ENCODE measurements at places on chromosomes 16 and 17. TPM values are rescaled to one million over a fixed set of nuclear protein-coding genes. Genes with fewer than 3 reads are reported as not detected.
A peak's percentile ranks its signal among the peaks of the same experiment; 100 is the strongest.

DNA sequence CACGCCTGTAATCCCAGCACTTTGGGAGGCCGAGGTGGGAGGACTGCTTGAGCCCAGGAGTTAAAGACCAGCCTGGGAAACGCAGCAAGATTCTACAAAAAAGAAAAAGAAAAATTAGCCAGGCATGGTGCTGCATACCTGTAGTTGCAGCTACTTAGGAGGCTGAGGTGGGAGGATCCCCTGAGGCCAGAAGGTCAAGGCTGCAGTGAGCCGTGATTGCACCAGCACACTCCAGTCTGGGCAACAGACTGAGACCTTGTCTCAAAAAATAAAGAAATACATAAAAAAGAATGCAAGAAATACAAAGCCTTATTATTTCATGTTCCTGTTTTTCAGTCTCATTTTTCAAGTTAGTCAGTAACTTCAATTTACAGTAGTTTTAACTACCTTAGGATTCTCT is 5.9 kb upstream of the CNOT1 start:
- DNase-seq: no peak

- DNase-seq: no peak
Observed at GRCh38 chr17:2916461-2916860, 120.2 kb downstream of the RAP1GAP2 start.

- no peak for DNase-seq
Observed at GRCh38 chr17:80486692-80487091, 10.3 kb upstream of the NPTX1 start.

GRCh38 chr17:21301593-21302550 is 17.4 kb downstream of the MAP2K3 start:
- no peak for DNase-seq

GRCh38 chr16:3782566-3782965 is 65.2 kb upstream of the TRAP1 start:
- no peak for DNase-seq

DNA sequence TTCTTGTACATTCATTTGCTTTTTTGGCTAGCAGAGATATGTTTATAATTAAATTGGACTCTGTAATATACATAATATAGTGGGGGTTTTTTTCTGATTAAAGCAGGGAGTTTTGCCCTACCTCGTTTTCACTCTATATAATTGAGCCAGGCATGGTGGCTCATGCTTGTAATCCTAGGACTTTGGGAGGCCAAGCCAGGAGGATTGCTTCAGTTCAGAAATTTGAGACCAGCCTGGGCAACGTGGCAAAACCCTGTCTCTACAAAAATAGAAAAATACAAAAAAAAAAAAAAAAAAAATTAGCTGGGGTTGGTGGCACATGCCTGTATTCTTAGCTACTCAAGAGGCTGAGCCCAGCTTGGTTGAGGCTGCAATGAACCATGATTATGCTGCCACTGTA is 42.2 kb downstream of the PAFAH1B1 start:
- no peak for DNase-seq

DNA sequence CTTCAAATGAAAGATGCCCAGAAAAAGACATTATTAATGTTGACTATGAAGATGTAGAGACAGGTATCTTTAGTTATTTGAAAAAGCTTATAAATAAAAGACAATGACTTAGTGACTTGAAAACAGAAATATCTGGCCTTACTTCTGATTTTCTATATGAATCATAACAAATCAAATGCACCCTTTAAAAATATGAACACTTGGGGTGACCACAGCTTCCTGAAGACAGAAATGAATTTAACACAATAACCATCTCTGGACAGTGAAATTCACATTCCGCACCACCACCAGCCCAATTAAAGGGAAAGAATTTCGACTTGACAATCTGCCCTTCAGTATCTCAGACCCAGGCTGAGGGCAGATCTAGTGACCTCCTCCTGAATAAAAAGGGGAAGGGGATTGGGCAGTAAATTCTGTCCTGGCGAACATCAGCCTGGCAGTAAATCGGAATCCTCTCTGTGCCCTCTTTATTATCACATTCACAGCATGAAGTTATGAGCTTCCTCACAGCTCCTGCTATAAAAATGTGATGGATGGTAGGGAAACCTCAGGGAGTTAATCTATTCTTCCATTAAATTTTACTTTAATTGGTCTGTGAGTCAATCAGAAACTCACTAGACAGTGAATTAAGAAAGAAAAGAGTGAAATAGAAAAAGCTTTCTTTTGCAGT is 131.5 kb downstream of the SNX11 start:
- DNase-seq: no peak

- DNase-seq: peak; percentile 99
Observed at GRCh38 chr17:49788478-49789242, at the start of gene KAT7. Gene KAT7 (plus strand): TSS chr17:49788681. CDS start chr17:49788835, 154 bp downstream.

DNA sequence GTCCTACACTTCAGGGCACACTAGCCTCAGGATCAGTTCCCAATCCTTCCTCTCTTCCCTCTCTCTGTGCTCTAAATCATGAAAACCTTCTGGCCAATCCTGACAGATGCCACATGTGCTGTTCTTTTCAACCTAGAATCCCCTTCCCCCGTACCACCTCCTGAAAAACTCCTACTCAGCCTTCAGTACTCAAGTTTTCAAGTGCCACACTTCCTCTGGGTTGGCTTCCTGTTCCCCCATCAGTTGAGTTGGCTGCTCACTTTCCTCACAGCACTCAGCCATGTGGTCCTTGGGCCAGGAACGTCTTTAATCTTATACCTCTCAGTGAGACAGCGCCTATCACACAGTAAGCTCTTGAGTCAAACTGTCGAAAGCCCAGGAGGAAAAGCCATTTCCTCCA is 3.3 kb downstream of the ASPHD1 start:
- DNase-seq: no peak

The SULT1A4 gene
- total RNA-seq: 1.4 TPM

The NPIPA2 gene
- total RNA-seq: 1.4 TPM

GRCh38 chr17:18129041-18129502 is 20.5 kb downstream of the MYO15A start:
- no peak for DNase-seq

The LITAFD gene
- total RNA-seq: not detected

DNA sequence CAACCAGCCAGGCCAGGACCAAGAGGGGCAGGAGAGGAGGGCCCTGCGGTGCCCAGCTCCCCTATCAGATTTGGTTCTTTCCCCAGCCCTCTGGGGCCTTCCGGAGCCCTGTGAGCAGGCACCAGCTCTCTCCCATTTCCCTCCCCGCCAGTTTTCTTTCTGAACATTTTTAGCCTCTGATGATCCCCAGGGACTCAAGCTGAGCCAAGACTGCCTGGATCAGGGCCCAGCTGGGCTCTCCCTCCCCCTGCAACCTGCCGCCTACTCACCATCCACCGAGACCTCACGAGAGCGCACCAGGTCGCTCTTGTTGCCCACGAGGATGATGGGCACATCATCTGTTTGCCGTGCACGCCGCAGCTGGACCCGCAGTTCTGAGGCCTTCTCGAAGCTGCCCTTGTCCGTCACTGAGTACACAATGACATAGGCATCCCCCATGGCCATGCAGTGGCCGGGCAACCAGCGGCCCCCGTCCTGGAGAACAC is 2.0 kb downstream of the RRAD start:
- no peak for DNase-seq

The TAC4 gene
- total RNA-seq: not detected

DNA sequence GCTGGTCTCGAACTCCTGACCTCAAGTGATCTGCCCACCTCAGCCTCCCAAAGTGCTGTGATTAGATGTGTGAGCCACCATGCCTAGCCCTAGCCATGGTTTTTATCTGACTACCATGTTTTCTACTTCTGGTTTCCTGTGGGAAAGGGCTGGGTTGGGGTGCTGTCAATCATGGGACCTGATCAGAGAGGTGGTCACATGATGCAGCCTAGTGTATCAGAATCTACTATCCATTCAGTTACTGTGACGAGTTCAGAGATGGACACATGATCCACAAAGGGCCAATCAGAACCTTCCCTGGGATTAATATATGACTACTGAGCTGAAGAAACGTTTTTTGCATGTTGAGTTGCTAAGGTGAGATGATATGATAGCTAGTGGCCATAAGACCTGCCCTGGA is 59.1 kb downstream of the ABCC6 start:
- no peak for DNase-seq

The VTN gene
- 0.26 TPM for total RNA-seq

The ST6GALNAC1 gene
- not detected for total RNA-seq

The OR3A3 gene
- total RNA-seq: not detected

- no peak for DNase-seq
Observed at GRCh38 chr16:28183484-28183883, 28.3 kb downstream of the XPO6 start.

The TSNAXIP1 gene
- total RNA-seq: 0.12 TPM

DNA sequence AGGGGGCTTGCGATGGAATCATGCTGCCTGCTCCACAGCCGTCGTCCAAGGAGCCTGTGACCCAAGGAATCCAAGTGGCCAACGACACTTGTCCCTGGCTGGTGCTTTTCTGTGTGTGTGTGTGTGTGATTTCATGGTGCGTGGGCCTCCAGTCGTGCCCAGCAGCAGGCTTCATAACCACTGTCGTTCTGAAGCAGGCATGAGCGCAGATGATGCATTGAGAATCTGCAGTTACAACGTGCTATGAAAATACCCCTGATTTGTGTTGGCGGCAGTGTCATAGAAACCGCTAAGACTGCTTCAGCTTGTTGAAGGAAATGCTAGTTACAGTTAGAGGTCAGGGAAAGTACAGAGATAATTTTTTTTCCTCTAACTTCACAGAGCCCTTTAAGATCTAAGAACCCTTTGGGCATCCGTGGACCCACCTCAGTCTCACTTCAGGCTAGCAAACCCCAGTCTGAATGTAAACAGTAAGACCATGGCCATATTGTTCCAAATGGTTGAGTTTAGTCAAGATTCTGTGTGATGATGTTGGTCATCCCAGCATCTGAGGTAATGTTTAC is 15.6 kb downstream of the C16orf90 start:
- peak; percentile 50 for DNase-seq

- no peak for DNase-seq
Observed at GRCh38 chr16:73874324-73874723, 422.3 kb upstream of the PSMD7 start.

The NPIPB6 gene
- total RNA-seq: 4.6 TPM

GRCh38 chr17:14304222-14304772 is 3.4 kb downstream of the HS3ST3B1 start:
- no peak for DNase-seq

DNA sequence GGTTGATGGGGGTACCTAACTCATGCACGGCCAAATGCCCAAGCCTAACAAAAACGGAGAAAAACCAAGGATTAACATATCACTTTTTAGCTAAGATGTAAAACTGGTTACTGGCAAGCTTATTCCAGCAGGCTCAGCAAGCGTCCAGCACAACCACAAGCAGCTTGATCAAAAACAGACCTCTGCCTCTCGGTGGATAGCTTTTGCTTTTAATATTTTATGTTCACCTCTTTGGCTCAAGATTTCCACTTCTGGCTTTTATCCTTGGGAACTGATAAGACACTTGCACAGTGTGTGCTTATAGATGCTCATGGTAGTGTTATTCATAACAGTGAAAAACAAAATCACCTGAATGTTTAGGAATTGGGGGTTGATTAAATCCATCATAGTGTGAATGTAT is 206.9 kb upstream of the CACNG5 start:
- no peak for DNase-seq

The NACA2 gene
- total RNA-seq: not detected

Measured in activated CD8-positive, alpha-beta memory T cell treated with anti-CD3 and anti-CD28 coated beads, Interleukin-2, amount 10 ng/mL, durations not matched to agents 7 days and 5 days (primary cell).